ENCODE measurements at places on chromosomes 3 and 15. TPM values are rescaled to one million over a fixed set of nuclear protein-coding genes. Genes with fewer than 3 reads are reported as not detected.

ARHGEF26 gene
- total RNA-seq = 0.15 TPM

CDHR4 gene
- total RNA-seq = not detected

TMEM202 gene
- total RNA-seq = not detected

GRCh38 chr3:71517271-71517791 lies 66.2 kb downstream of the FOXP1 start:
- DNase-seq = no peak

DNA sequence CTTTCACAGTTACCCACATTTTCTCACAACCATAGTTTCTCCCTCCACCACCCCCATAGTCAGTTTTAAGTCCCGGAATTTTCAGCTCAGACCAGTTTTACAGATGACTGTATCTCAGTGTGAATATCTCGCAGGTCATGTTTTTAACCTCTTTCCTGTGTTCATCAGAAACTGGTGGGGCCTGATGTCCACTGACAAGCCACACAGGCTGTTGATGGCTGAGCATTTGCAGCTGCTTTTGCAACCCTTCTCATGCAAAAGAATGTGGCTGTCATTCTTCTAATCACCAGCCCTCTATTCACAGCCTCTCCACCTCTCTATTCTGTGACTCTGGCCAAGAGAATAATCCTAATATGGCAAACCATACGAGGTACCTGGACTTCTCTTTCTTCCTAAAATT lies 8.5 kb downstream of the GYG1 start:
- no peak for DNase-seq

DNA sequence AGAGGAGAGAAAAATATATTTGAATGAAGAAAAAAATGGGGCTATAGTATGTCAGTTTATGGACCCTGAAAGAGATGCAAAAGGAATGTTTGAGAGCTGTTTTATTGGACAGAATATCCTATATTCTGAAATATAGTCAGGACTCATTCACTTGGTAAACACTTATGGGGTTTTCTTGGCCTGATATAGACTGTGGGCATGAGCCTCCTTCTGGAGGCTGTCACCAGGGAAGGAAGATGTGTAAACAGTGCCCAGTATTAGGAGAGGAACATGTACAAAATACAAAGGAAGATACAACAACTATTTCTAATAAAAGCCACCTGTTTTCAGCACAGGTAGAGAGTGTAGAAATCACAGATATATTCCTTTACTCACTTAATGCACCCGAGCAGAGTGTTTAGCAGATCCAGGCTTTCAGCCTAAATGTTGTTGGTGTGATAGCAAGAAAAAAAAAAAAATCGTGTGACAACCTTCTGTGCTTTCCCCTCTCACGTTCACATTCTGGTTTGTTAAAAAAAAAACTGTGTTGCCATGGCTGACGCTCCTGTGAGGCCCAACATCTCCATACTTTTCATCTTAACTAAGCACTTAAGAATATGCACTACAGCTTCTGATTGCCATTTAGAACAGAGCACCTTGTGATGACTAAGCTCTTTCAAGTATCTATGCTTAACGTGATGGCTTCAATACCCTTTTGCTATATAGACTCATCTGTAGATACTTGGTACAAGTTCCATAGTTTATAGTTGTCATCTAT lies 134.1 kb downstream of the MBNL1 start:
- no peak for DNase-seq

- no peak for DNase-seq
Observed at GRCh38 chr3:157029365-157029790, 130.6 kb downstream of the CCNL1 start.
